Activated CD4-positive, alpha-beta T cell treated with anti-CD3 and anti-CD28 coated beads, Interleukin-2, Interleukin-6, amounts not matched to agents 100 ng/mL and 50 ng/mL, durations not matched to agents 16 hours and 8 hours (primary cell): ENCODE measurements at places on chromosomes 5 and 9.

DNA sequence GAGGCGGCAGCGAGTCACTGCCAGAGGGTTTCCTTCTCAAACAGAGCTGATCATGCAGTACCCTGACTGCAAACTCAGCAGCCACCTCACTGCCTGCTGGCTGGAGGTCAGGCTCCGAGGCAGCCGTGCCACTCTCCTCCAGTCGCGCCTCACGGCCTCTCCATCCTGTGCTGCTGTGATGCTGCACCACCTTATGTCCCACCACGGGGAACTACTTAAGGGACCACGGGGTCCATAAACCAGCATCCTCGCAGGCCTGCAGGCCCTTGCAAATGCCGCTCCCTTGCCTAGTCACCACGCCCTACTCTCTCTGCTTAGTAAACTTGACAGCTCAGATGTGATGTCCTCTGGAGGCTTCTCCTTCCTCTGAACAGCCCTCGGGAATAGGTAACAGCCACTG lies 99.2 kb downstream of the CRB2 start:
- no peak for DNase-seq

DNA sequence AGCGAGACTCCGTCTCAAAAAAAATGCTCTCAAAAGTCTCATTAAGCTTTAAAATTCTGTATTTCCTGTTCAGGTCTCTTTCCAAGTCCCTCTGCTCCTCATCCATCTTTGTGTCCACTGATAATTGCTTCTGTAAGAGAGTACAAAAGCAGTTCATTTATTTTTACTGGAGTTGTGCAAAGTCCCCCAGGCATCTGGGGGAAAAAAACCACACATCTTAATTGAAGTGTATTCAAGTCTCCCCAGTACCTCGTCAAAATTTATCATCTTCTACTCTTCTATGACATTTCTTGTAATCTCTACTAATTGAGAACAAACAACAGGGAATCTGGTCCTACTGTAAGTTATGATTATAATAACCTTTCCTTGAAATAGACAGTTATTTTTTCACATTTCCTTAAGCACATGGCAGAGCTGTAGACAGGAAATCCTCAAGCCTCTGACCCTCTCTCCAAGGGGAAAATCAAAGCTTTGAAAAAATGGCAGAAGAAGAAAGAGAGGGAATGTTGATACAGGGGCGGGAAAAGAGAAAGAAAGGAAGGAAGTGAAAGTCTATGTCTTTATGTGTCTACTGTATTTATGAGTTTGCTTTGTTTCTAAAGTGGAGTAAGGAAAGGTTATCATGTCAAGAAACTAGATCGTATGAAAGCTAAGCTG lies 51.5 kb downstream of the RAI14 start:
- DNase-seq = no peak

- no peak for DNase-seq
Observed at GRCh38 chr5:164746723-164747122, 1241.3 kb downstream of the MAT2B start.

DNA sequence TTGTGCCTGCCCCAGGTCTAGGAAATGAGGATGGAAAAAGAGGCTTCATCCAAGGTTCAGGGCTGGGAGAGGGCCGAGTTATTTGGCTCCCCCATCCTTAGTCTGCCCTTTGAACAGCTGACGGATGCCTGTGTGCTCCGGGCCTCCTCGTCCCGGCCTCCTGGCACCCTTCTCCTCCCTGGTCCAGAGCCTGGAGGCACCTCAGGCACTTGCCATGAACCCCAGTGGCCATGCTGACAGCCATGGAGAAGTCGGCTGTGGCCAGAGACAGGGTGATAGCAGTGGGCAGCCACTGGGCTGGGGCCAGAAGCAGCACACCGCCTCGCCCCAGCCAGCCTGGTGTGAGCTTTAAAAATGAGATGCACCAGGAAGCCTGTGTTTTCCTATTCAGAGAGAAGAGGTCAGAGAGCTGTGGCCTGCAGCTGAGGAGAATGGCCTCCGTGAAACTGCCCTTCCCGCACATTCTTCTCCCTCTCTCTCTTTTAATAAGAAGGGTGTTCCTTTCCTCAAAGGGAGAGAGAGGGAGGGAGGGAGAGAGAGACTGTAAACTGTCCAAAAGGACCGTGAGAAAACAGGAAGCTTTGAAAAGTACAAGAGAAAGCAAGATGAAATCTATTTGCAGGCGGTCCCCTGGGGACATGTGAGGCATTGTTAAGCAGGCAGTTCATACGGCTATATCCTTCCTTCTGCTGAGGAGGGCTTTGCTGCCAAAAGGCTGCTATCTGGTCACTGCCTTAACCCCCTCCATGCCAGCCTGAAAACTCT lies 55.3 kb downstream of the ZNF366 start:
- DNase-seq = no peak

- no peak for DNase-seq
Observed at GRCh38 chr9:88697764-88698432, 162.9 kb downstream of the NXNL2 start.

DNA sequence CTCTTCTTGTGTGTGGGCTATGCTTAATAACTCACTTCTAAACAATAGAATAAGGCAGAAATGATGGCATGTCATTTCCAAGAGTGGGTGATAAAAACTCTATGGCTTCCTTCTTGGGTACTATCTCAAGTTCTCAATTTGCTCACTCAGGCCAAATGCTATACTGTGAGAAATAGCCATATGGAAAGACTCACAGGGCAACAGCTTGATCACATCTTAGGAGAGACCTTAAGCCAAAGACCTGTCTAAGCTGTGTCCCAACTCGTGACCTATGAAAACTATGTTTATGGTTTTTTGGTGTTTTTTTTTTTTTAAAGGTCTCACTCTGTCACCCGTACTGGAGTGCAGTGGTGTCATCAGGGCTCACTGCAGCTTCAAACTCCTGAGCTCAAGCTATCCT lies 2.1 kb upstream of the UIMC1 start:
- DNase-seq = no peak

GRCh38 chr5:155466851-155467250 lies 453.3 kb downstream of the KIF4B start:
- DNase-seq = no peak

- no peak for DNase-seq
Observed at GRCh38 chr9:74358959-74359358, 138.2 kb upstream of the RORB start.

DNA sequence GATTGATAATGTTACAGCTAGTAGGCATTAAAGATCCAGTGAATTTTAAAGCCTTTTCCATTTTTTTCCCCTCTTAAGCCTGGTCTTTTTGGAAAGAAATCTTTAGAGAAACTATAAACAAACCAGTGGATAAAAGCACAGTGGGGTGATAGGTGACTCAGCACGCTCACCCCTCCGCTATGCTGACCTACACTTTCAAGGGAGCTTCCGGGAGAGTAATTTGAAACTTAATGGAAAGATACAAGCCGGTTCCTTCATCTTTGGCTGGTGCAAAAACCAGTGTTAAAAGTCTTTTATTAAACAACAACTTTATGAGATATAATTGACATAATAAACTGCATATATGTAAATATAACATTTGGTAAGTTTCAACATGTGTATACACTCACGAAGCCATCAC lies 27.0 kb upstream of the ALDOB start:
- DNase-seq = no peak

- DNase-seq = peak; percentile 25
Observed at GRCh38 chr9:35070823-35071813, 1.3 kb downstream of the VCP start.

- DNase-seq = no peak
Observed at GRCh38 chr5:171721464-171721863, 64.2 kb upstream of the SMIM23 start.

DNA sequence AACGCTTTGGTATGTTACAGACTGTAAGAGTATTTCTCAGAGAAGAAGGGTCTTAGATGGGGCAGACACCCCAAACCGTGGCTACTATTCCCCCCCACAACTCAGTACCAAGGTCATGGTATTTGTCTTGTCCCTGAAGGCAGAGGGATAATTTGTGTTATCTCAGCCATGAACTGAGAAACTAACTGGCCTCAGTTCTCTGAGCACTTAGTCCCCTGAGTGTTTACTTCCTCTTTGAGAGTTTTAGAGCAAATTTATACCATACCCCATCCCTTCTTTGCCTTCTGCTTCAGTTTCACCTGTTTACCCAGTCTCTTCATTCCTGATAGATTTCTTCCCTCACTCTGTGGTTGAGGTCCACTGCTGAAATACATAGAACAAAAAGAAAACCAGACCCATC lies 183.9 kb downstream of the LRRC70 start:
- no peak for DNase-seq

DNA sequence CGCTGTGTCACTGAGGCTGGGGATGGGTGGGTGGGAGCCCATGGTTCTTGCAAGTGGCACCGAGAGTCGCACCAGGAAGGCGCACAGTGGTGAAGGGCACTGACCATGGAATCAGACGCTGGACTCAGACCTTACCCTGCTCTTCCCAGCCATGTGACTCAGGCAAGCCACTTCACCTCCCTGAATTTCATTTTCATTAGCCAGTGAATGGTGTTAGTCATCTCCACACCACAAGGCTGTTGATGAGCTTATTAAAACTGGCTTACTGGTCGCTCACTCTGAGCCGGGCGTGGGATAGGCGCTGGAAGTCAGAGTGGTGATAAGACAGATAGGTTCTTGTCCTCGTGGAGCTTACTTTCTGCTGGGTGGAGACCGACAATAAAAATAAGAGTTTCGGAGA lies 25.1 kb downstream of the FGF18 start:
- DNase-seq = no peak

DNA sequence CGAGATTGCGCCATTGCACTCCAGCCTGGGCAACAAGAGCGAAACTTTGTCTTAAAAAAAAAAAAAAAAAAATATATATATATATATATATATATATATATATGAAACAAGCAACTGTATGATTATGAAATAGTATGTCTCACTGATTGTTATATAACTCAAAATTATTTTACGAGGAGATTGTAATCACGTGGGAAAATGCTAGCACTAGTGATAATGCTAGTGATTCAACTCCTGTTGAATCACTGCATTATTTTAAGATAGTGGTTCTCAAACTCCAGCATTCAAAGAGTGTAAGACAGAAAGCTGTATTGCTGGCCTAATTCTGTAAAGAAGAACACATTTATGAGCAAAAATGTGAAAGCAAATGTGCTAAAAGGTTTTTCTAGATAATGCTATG lies 12.4 kb upstream of the PTPN3 start:
- DNase-seq = no peak

- DNase-seq = no peak
Observed at GRCh38 chr5:147904110-147904509, 2.2 kb downstream of the C5orf46 start.

DNA sequence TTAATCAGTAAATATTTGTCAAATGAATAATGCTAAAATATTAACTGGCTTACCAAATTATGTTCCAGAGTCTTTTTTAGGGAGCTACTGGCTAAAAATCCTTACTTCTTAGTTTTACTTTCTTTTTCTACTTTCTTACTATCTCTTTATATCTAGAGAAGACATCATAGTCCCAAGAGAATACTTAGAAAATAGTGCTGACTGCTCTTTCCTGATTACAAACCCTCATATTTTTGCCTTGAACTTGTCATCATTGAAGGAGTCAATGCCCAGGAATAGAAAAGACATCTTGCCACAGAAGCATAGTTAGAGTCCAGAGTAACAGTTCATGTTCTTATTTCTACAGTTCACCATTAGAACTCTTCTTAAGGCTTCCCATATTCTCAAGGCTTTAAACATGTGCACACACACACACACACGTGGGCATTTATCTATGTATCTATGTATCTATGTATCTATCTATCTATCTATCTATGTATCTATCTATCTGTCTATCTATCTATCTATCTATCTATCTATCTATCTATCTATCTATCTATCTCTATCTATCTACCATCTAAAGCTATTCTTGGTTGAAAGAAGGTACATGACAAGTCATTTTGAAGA lies 654.3 kb downstream of the ANXA1 start:
- no peak for DNase-seq

- no peak for DNase-seq
Observed at GRCh38 chr5:180180846-180181245, 28.2 kb downstream of the RASGEF1C start.

GRCh38 chr5:176542135-176542595 lies 5.0 kb upstream of the RNF44 start:
- DNase-seq = peak; percentile 82

GRCh38 chr5:39640552-39640951 lies 215.8 kb upstream of the DAB2 start:
- DNase-seq = no peak

GRCh38 chr9:84174486-84174885 lies 166.1 kb downstream of the SLC28A3 start:
- no peak for DNase-seq

DNA sequence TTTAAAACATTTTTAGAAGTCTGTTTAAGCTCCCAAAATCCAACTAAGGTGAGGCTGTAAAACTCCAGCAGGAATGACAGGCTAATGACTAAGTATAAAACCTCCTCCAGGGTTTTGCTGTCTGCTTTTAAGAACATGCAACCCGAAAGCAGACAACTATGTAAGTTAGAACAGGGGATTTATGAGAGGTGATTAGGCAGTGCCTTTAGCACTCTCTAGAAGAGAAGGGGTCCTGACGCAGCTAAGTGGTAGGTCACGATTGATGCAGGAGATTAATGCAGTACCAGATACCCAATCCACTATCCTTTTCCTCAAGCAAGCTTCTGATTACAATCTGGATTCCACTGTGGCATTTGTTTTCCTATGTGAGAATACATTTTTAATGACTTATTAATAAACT lies 25.9 kb downstream of the HOMER1 start:
- no peak for DNase-seq

- DNase-seq = no peak
Observed at GRCh38 chr5:102678267-102679058, 76.6 kb upstream of the PAM start.

GRCh38 chr9:123099042-123099441 lies 65.6 kb downstream of the GPR21 start:
- no peak for DNase-seq

DNA sequence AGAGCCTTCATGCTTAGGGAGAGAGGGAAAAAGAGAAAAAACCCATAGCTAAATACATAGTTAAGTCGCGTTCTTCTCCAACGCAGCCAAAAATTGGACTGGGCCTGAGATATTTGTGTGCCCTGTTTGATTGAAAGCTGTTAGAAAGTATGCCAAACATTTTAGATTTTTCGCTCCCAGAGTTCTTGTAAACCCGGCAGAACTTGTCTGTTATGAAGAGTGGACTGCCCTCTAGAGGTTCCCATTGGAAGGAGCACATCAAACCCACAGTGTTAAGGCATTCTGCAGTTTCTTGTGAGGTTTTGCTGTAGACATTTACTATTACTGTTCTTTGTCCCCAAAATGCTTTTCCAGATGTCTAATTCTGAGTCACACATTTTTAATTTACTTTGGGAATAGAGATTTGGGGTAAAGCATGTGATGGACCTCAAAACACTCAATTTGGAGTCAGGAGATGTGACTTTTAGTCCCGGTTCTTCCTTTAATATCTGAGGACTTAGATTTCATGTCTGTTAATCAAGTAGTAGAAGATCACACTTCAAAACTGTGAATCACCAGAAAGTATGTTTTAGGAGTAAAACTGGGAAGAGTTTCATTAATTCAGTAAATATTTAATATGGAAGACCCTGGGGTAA lies 96.6 kb downstream of the PCSK1 start:
- DNase-seq = peak; percentile 88

GRCh38 chr9:96719921-96720320 lies 58.0 kb downstream of the ZNF510 start:
- no peak for DNase-seq

- no peak for DNase-seq
Observed at GRCh38 chr5:128350705-128351104, 187.3 kb downstream of the FBN2 start.

- no peak for DNase-seq
Observed at GRCh38 chr5:169641253-169641652, 4.2 kb downstream of the DOCK2 start.
